Osteocyte (in vitro differentiated cells): ENCODE measurements at places on chromosomes 2 and 18.
A peak's percentile ranks its signal among the peaks of the same experiment; 100 is the strongest.

DNA sequence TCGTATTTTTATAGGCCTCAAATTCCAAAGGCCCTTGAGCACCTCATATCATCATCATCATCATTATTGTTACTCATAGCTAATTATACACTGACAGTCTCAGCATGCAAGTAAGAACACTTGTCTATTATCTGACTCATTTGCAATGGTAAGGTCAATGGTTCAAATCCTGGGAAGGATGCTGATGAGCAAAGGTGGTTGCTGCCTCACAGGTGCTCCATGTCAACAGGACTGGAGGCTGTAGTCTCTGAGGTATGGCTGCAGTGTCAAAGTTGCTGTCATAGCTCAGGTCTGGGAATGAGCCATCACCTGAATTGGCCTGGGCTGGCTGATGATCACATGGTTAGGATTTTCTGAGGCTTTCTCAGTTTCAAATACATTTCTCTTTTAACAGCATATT lies 379.3 kb downstream of the BCL11A start:
- no peak overlapping the region for H3K4me3 ChIP-seq
- H3K27ac ChIP-seq: no peak overlapping the region
- no peak for DNase-seq
- no peaks in the 10 kb centered on the region for H3K27me3 ChIP-seq

DNA sequence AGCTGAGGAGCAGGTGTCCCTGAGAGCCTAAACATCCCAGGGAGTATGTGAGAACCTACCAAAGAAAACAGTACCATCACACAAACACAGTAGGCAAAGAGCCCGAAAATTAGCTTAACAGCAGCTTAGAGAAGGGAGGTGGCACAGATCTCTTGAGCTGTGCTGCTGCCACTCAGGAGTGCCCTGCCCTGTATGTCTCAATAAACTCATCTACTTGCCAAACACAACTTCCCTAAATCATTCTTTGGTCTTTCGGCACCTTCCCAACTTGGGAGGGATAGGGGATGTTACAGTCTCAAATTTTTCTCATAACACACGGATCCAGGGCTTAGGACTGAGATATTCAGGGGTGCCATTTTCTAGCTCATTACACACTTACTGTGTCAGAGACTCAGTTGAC lies 45.3 kb upstream of the C1D start:
- H3K4me1 ChIP-seq: no peaks in the 10 kb centered on the region
- H3K36me3 ChIP-seq: no peaks in the 10 kb centered on the region
- no peak for DNase-seq

- no peak overlapping the region for H3K4me3 ChIP-seq
- no peaks in the 10 kb centered on the region for H3K4me1 ChIP-seq
- no peak overlapping the region for H3K27ac ChIP-seq
- H3K36me3 ChIP-seq: no peaks in the 10 kb centered on the region
- H3K27me3 ChIP-seq: peaks cover 71% of the 10 kb centered on the region
- peak; percentile 51 for DNase-seq
Observed at GRCh38 chr2:28521663-28522062, 25.8 kb downstream of the PLB1 start.

GRCh38 chr2:184322615-184323014 lies 275.7 kb upstream of the ZNF804A start:
- H3K27me3 ChIP-seq: peaks cover 2% of the 10 kb centered on the region
- no peak overlapping the region for H3K4me3 ChIP-seq
- no peak for DNase-seq

GRCh38 chr2:109318150-109318948 lies 189.3 kb downstream of the SH3RF3 start:
- peak; percentile 87 for DNase-seq
- H3K36me3 ChIP-seq: no peaks in the 10 kb centered on the region
- peaks cover 99% of the 10 kb centered on the region for H3K4me1 ChIP-seq

DNA sequence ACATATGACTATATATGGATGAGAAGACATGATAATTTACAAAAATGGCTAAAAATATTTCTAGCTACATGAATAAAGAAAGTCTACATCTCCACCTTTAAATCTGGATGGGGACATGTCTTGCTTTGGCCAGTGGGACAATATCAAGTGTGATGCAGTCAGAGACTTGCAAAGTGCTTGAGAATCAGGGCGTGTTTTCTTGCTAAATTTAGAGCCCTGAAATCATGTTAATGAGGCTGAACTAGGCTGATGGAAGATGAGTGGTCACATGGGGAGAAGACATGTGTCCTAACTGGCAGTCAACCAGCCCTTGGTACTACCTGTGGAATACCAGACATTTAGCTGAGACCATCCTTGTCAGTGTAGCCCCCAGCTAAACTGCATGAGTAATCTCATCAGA lies 278.5 kb upstream of the RGPD4 start:
- H3K4me1 ChIP-seq: no peaks in the 10 kb centered on the region
- H3K27me3 ChIP-seq: peaks cover 10% of the 10 kb centered on the region
- no peaks in the 10 kb centered on the region for H3K36me3 ChIP-seq
- no peak for DNase-seq
- no peak overlapping the region for H3K27ac ChIP-seq

DNA sequence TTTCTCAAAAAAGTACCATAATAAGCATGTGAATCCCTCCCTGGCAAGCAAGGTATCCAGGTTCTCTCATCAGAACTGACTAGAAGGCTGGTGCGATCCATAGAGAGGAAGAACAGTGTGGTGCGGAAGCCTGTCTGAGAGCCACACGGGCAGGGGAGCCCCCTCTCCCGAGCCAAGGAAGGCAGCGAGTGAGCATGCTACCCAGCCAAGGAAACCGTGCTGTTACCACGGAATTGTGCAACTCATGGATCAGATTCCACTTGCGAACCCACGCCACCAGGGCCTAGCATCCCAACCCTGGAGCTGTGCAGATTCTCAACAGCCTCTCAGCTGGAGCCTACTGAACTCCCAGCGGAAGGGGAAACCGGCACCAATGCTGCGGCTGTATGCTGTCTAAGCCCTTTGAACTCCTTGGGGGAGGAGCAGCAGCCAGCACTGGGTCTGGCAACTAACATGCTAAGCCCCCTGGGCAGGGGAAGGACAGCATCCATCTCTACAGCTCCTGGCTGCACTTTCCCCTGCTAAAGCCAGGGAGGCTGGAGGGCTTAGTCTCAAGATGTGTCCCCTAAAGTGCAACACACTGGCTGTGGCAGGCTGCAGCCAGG lies 823.1 kb downstream of the EPHA4 start:
- no peaks in the 10 kb centered on the region for H3K27me3 ChIP-seq
- no peak overlapping the region for H3K4me3 ChIP-seq
- no peak for DNase-seq

DNA sequence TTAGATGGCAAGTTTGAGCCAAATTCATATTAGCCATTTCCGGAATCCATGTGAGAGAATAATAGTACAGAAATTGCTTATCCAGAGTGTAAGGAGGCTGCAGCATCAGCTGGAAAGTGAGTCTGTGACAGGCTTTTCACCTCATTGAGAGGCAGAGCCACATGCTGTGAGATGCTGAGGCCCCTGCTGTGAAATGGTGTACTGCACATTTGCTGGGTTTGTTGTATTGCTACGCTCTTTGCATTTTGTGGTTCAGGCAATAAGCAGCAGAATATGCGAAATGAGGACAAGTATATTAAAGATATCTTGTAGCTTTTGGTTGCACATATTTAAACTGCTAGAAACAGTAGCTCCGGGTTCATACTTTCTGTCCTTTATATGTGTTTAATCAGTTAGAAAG lies 37.0 kb downstream of the NABP1 start:
- no peak overlapping the region for H3K27ac ChIP-seq
- peaks cover 1% of the 10 kb centered on the region for H3K36me3 ChIP-seq
- peaks cover 11% of the 10 kb centered on the region for H3K4me1 ChIP-seq
- peaks cover 6% of the 10 kb centered on the region for H3K27me3 ChIP-seq
- no peak for DNase-seq

DNA sequence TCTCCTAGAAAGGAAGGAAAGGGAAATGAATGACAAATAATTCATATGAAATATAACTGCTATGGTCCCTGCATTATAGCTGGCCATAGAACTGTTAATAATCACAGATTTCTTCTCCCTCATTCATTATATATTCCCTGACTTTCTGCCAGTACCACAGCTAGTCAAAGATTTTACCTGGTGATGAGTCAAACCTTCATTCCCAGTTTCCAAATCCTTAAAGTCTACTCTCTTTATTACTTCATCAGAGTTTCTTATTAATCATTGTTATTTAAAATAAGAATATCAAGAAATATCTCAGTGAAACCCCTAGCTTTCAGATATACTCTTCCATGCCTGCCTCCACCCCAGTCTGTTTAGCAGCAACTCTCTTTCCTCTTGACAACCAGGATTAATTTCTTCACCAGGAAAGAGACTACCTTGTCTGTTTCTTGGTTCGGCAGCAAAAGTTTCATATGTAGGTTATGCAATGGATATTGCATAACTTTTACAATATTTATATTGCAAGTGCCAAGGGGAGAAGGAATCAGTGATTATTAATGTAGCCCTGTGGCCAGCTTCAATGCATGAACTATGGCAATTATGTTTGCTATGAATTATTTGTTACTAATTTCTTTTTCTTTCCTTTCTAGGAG lies 533.8 kb downstream of the FBXO15 start:
- H3K27me3 ChIP-seq: peaks cover 7% of the 10 kb centered on the region
- no peak overlapping the region for H3K27ac ChIP-seq
- no peaks in the 10 kb centered on the region for H3K4me1 ChIP-seq
- no peak for DNase-seq
- H3K36me3 ChIP-seq: no peaks in the 10 kb centered on the region

DNA sequence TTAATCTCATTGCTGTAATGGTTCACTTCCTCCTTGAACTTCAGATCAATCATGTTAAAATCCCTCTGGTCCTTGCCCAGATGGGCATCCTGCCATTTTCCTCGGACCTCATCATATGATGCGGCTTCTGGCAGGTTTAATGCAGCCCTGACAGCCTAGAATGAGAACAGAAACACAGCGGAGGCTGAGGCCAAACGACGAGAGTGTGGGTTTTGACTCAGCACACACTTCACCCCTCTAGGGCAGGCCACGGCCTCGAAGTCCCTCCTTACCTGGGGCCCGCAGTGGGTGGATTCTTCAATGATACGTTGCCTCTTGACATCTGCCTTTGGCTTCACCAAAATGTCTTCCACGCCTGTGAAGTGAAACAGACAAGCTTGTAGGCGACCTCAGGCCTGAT lies 56.8 kb downstream of the POLR1A start:
- no peak overlapping the region for H3K4me3 ChIP-seq
- no peak overlapping the region for H3K27ac ChIP-seq
- DNase-seq: peak; percentile 75
- H3K36me3 ChIP-seq: peaks cover 56% of the 10 kb centered on the region
- no peaks in the 10 kb centered on the region for H3K27me3 ChIP-seq

GRCh38 chr18:10074110-10074509 lies 160.3 kb downstream of the VAPA start:
- H3K36me3 ChIP-seq: no peaks in the 10 kb centered on the region
- no peak for DNase-seq
- H3K4me1 ChIP-seq: peaks cover 4% of the 10 kb centered on the region
- H3K27ac ChIP-seq: no peak overlapping the region
- H3K27me3 ChIP-seq: peaks cover 5% of the 10 kb centered on the region

- DNase-seq: no peak
- H3K4me3 ChIP-seq: no peak overlapping the region
- peaks cover 10% of the 10 kb centered on the region for H3K36me3 ChIP-seq
Observed at GRCh38 chr2:25421820-25422411, 80.2 kb upstream of the DNMT3A start.

- H3K27me3 ChIP-seq: peaks cover 2% of the 10 kb centered on the region
- H3K36me3 ChIP-seq: no peaks in the 10 kb centered on the region
- DNase-seq: no peak
- H3K4me1 ChIP-seq: no peaks in the 10 kb centered on the region
- H3K4me3 ChIP-seq: no peak overlapping the region
- no peak overlapping the region for H3K27ac ChIP-seq
Observed at GRCh38 chr2:154686162-154686561, 12.3 kb upstream of the KCNJ3 start.

GRCh38 chr2:15984368-15985255 lies 44.3 kb downstream of the MYCN start:
- DNase-seq: no peak
- H3K27me3 ChIP-seq: peaks cover 2% of the 10 kb centered on the region
- no peak overlapping the region for H3K27ac ChIP-seq
- no peak overlapping the region for H3K4me3 ChIP-seq
- H3K4me1 ChIP-seq: no peaks in the 10 kb centered on the region
- H3K36me3 ChIP-seq: no peaks in the 10 kb centered on the region

DNA sequence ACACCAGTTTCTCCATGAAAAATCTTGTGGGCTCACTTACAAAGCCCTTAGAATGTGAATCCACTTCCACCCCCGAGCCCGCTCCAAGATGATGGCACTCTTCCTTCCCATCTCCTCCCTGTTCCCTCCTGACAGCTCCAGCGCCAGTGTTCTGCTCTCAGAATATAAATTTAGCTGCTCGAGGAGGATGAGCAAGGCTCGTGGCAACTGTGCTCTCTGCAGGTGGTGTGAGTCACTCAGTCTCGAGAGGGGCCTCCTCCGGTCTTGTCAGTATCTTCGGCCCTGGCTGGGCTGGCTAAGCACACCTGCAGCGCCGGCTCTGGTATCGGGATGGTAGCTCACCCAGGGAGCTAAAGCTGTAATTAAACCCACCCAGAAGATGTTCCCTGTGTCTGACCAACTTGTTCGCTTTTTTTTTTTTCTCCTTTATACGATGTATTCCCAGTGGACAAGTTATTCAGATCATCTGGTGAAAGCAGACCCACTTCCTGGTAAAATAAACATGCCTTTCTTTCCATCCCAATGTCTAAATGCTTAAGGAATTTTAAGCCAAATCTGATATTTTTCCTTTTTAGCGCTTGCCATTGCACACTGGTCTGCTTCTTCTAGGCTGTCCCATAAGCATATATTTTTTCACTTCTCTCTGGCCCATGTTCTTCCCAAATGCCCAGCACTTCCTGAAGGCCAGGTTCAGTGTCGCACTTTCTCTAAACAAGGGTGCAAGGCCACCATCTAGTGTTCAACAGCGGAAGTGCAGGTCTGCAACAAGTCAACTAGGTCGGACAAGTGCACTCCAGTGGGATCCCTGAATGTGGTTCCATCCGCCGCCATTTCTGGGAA lies 31.4 kb upstream of the YPEL5 start:
- DNase-seq: peak; percentile 92
- peaks cover 24% of the 10 kb centered on the region for H3K4me1 ChIP-seq
- peak overlapping the region; percentile 29 for H3K27ac ChIP-seq
- H3K4me3 ChIP-seq: peak overlapping the region; percentile 24
- peaks cover 9% of the 10 kb centered on the region for H3K27me3 ChIP-seq
- H3K36me3 ChIP-seq: no peaks in the 10 kb centered on the region

DNA sequence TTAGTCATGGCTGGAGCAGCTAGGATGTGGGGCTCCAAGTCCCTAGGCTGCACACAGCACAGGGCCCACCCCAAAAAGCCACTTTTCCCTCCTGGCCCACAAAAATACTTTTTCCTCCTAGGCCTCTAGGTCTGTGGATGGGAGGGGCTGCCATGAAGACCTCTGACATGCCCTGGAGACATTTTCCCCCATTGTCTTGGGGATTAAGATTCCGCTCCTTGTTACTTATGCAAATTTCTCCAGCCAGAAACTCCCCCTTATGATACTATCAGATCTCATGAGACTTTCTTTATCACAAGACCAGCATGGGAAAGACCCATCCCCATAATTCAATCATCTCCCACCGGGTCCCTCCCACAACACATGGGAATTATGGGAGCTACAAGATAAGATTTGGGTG lies 125.9 kb downstream of the ESCO1 start:
- DNase-seq: no peak
- H3K4me3 ChIP-seq: no peak overlapping the region
- H3K27me3 ChIP-seq: peaks cover 22% of the 10 kb centered on the region
- H3K36me3 ChIP-seq: peaks cover 2% of the 10 kb centered on the region
- no peak overlapping the region for H3K27ac ChIP-seq
